ENCODE measurements at places on chromosomes 5 and 9.

DNA sequence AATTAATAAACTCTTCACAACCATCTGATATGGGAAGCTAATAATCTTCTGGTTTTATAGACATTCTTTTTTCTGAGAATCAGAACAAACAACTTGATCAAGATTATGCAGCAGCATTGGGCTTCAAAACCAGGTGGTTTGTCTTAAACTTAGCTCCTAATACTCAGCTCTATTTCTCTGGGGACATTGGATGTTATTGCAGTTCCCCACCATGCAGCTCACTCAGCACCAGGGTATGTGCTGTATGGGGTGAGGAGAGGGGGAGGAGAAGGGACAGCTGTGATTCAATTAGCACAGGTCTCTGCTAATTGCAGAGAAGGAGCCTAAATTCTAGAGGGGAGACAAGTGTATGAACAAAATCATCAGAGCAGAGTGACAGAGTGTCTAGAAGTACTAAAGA lies 210.7 kb upstream of the TNC start:
- no peak for DNase-seq

DNA sequence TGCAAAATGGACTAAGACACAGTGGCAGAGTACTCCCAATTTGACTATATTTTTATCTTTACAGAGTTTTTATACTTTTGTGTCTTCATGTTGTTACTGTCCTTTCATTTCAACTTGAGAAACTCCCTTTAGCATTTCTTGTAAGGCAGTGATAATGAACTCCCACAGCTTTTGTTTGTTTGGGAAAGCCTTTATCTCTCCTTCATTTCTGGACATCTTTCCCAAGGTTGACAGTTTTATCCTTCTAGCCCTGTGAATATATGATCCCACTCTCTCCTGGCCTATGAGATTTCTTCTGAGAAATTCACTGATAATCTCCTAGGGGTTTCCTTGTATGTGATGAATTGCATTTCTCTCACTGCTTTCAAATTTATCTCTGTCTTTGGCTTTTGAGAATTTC lies 9.2 kb upstream of the SARDH start:
- DNase-seq: no peak

DNA sequence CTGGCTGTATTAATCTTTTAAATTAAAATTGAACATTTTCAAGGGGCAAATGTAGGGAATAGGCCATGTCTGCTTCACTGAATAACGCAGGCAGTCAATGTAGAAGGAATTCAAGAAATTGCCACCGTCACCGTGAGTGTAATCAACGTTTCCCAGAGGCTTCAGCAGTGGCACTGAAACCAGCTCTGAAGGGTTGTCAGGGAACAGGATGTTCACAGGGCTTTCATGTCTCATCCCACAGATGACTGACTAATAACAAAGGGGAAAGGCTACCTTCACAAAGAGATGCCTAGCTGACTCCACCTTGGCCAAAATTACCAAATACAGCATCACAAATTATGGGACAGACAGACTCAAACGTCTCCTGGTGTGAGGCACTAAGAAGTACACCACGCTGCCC lies 70.4 kb upstream of the SIMC1 start:
- DNase-seq: no peak

GRCh38 chr5:125412561-125413495 lies 666.4 kb upstream of the ZNF608 start:
- DNase-seq: no peak

DNA sequence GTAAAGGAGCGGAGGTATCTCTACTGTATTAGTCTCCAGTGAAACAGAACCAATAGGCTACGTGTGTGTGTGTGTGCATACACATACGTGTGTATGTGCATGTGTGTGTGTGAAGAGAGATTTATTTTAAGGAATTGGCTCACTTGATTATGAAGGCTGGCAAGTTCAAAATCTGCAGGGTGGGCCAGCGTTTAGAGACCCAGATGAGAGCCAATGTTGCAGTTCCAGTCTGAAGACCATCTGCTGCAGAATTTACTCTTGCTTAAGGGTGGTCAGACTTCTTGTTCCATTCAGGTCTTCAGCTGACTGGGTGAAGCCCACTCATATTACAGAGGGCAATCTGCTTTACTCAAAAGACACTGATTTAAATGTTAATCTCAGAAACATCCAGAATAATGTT lies 119.2 kb downstream of the FGF18 start:
- no peak for DNase-seq

- DNase-seq: no peak
Measured at GRCh38 chr5:108735790-108736189, 11.9 kb upstream of the FER start.

DNA sequence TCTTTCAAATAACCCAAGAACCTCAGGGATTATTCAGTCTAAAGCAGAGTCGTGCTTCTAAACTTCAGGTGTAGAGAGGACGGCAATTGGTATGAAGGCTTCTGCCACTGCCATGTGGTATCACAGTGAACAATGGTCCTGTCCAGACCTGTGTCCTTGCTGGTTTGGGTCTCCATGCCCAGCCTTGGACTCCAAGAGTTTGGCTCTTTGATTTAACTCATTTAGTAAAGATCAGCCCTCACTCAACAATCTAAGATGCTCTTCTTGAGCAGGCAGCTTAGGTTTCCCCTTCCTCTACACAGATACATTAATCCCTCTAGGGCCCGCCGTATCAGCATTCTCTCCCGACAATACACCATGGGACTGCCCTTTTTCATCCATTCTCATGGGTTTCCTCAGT lies 518.0 kb downstream of the RAB3C start:
- no peak for DNase-seq

DNA sequence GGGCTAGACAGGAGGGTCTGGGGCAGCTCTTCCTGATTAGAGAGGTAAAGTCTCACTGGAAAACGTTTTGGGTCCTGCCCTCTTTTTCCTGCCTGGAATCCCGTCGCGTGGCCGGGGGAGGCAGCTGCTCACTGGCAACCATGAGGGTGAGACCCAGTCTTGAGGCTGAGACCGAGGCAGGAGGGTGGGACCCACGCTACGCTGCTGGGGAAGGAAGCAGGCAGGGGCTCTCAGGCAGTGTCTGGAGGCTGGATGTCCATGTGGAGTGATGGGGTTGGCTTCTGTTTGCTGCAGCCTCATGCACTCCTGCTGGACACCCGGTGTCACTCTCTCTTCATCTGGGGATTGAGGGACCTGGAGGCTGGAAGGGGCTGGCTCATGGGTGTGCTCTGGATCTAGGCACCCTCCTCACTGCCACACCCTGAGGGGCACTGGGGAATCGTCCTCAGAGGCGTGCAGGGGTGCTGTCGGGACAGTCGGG lies 11.3 kb upstream of the SLC2A6 start:
- no peak for DNase-seq

DNA sequence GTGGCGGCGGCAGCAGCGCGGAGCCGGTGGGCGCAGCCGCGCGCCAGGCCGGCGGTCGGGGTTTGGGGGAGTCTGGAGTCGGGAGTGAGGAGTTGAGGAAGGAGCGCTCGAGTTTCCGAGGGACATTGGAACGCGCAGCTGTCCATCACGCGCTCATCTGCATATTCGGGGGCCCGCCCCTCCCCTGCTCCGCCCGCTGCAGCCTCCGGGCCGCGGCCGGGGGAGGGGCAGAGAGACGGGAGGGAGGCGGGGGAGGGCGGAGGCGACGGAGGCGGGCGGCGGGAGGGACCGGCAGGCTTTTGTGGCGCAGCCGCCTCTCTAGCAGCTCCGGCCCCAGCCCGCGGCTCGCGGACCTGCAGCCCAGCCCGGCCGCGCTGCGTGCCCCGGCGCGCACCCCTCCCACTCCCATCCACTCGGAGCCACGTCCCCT lies at the start of gene IRX2:
IRX2 (minus strand) TSS at position 86 of the 430 bp plus-strand sequence. CDS start 264 bp downstream, outside the sequence.
- DNase-seq: no peak

GRCh38 chr9:112654282-112654681 lies 63.6 kb downstream of the INIP start:
- DNase-seq: no peak

DNA sequence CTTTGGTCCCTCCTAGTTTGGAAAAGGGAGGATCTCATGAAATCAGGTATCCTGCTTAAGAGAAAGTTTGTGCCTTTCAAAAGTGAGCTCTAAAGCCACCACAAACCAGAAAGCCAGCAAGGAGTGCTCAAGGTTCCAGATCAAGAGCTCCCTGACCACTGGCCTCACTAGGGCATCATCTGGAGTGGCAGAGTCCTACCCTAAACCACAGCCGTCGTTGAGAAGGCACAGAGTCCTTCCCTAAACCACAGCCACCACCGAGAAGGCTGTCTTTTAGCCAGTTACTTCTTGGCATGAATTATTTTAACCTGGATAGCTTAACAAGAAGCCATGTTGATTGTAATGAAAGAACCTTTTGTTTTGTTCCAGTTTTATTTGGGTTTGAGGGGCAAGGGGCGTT lies 102.9 kb downstream of the FRMD3 start:
- no peak for DNase-seq

GRCh38 chr5:111836426-111836825 lies 79.4 kb upstream of the NREP start:
- no peak for DNase-seq

DNA sequence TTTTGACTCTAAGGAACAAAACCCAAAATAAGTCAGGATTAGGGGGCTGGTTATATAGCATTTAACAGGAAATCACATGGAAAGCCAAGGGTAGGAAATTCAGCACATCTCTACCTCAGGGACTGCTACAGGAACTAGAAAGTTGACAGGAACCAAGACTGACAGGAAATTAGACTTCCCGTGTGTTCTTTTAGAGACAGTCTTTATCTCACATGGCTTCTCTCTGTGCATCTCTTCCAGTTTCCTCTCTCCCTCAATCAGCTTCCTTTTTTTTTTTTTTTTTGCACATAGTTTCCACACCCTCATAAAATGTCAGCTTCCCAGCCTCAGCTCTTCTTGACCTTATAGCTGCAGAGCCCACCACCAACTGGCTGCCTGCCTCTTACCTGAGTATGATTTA lies 4.8 kb downstream of the RECK start:
- DNase-seq: no peak

DNA sequence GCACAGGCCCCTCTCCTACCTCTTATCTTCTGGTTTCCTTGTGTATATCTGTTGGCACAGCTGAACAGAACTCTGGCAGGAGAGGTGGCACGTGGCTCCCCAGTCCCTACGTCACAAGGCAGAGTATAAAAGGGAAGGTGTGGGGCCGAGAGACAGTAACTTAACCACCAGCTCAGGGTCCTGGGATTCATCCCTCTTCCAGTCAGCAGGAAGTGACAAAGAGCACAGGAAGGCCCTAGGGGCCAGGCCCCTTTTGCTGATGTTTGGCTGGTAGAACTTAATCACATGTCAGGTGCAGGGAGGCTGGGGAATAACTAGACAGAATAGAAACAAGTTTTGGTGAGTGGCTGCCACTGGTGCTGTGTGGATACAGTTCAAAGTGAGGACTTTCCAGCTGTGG lies 4.5 kb upstream of the ICE1 start:
- no peak for DNase-seq

GRCh38 chr5:174446446-174446845 lies 277.9 kb upstream of the MSX2 start:
- DNase-seq: no peak

DNA sequence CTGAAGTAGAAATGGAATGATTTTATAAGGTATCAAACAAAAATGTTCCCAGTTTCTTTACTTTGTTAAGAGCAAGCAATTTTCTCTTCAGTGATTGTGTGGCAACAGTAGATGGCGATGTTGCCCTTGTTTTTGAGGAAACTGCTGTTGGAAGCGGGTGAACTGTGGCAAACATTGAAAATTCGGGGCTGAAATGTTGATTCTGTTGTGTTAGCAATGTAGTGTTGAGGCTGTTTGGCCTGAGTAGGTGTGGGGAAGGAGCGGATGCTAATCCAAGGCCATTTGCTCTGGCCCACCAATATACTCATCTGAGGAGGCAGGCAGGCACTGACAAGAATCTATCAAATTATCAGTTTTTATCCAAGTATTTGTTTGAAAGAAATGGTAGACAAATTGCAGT lies 129.8 kb downstream of the SLC12A2 start:
- DNase-seq: peak; percentile 34

DNA sequence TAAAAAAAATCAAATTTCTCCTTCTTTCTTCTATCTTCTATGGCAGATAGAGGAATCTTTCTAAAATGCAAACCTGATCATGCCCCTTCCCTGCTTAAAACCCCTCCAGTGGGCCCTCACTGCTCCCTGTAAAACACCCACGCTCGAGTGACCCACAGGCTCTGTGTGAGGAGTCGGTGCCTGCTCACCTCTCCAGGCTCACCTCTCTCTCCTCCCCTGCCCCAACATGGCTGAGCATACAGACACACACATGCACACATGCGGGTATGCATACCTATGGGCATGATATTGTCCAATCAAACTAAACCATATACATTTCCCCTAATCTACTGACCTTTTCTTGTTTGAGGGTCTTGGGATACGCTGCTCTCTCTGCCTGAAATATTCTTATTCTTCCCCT lies 40.8 kb upstream of the COL15A1 start:
- DNase-seq: no peak

DNA sequence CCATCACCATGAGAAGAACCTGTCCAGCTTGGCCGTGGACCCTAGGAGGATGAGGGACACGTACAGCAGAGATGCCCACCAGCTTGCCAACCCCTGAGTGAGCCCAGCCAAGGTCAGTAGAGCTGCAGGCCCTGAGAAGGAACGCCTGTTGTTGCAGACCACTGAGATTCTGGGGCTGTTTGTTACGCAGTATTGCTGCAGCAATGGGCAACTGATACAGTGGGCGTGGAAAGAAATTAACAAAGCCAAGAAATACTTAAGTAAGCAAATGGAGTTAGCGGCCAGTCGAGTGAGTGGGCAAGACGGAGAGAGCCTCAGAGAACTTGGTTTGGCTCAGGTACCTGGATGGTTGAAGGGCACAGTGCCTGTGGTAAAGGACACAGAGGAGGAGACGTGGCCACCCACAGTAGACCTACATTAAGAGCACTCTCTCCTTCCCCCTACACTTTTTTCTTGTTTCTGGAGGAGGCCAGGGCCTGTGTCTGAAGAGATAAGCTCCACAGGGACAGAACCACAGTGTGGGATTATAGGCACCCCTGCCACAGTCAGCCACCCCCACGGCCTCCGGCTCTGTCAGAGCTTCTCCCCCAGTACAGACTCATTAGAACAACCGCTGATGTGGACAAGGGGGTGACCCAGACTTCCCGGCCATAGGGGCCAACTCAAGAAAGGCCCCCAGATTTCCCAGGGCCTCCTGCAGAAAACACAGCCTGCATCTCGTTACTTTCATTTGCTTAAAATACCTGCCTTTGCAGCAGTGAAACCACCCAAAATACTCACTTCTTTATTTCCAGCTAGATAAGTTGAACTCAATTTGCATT lies 40.1 kb upstream of the GRHPR start:
- DNase-seq: no peak
